ENCODE measurements at places on chromosomes 3 and 15.

DNA sequence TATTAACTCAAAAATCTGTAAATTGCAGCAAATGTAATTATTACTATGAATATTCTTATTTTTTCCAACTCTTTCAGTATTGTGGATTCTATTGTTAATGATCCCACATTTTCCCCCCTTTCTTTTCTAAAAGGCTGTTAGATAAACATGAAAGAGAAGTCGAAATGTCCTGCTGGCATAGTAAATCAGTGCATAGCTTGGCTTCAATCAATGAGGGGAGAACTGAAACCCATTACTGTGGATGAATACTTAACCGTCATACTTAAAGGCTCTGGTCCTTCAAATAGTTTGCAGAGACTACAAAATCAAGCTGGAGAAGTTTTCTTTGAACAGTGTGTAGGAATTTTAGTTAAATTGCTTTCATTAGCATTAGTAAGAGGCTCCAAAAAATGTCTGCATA, 667.9 kb downstream of the CADM2 start:
- DNase-seq = no peak

GRCh38 chr3:133377396-133377795, 22.5 kb upstream of the BFSP2 start:
- DNase-seq = no peak

DNA sequence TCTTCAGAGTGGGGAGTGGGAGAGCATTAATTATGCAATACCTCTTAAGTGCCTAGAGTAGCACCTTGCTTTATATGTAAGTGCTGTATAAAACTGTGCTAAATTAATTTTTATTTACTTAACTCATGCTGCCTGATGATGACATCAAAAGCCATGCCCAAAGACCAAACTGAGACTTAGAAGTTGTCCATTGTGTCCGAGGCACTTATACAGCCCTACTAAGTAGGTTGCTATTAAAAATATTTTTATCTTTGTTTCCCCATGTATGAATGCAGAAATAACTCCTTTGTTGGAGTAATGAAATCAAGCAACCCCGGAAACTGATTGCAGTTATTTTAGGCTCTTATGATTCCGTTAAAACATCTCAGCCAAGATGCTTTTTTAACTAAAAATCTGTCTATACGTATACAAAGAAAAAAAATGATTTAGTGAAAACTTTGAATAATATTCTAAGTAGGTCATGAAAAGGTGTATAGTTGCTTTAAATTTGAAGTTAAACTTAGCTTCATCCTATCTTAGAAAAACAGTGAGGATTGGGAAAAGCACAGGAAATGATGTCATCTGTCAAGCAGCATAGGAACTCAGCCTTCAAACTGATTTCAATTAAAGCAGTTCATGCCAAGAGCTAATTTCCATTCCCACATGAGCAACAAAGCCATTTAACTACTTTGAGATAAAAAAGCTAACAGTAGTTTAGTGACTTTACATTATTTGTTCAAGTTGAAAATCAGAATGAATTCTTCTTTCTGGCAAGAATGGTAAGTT, 43.0 kb downstream of the FBN1 start:
- no peak for DNase-seq

DNA sequence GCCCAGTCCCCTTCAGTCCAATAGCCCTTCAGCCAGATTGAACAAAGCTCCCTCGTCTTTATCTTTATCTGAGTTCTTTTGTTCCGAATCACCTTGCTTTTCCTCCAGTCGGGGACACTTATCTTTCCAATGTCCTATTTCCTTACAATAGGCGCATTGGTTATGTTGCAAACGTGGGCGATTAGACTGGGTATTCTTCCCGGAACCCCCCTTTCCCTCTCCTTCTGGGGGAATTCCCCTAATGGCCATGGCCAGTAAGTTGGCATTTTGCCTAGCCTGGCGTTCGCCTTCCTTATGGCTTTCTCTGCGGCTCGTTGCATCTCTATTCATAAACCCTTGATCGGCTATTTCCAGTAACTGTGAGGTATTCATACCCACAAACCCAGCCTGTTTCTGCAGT, 82.2 kb upstream of the VEPH1 start:
- DNase-seq = no peak

DNA sequence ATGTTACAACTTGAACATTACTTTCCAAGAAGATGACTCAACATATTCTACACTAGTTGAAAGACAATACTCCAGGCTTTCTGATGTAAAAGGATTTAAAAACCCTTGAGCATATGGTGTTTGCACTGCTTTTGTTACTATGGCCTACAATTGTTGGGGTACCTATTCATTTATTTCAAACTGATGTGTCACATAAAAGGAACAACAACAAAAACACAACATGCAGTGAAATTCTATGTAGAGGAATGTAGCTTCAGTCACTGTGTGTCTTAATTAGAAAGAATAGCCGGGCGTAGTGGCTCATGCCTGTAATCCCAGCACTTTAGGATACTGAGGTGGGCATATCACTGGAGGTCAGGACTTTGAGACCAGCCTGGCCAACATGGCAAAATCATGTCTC, 1.6 kb downstream of the SPATA16 start:
- no peak for DNase-seq

- no peak for DNase-seq
Measured at GRCh38 chr3:130731817-130732216, 14.8 kb downstream of the PIK3R4 start.

GRCh38 chr3:125194061-125194848, 18.3 kb downstream of the SLC12A8 start:
- no peak for DNase-seq

- no peak for DNase-seq
Measured at GRCh38 chr3:54262541-54262940, 140.2 kb downstream of the CACNA2D3 start.

DNA sequence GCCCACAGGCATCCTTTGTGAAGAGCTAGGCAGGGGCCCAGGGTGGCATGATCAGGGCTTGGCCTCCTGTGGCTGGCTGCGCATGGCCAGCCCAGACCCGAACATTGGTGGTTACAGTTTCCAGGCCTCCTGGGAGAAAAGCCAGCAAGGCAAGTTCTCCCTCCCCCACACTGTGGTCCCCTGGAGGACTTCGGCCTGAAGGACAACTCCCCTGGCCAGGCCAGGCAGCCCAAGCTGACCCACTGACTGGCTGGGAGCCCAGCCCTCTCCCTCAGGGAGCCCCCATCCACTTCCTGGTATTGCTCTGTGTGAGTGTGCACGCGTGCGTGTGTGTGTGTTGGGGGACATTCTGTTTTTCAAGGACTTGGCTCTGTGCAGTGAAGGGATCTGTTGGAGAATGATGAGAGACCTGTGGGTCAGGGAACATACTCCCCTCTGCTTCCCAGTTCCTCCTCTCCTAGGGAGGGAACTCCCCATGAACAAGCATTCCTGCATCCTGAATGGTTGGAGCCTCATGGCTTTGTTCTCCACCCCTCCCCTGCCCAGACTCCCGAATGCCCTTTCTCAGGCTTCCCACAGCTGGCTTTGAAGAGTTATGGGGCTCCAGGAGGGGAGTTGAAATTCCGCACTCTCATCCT, 29.5 kb downstream of the CORO2B start:
- DNase-seq = no peak

DNA sequence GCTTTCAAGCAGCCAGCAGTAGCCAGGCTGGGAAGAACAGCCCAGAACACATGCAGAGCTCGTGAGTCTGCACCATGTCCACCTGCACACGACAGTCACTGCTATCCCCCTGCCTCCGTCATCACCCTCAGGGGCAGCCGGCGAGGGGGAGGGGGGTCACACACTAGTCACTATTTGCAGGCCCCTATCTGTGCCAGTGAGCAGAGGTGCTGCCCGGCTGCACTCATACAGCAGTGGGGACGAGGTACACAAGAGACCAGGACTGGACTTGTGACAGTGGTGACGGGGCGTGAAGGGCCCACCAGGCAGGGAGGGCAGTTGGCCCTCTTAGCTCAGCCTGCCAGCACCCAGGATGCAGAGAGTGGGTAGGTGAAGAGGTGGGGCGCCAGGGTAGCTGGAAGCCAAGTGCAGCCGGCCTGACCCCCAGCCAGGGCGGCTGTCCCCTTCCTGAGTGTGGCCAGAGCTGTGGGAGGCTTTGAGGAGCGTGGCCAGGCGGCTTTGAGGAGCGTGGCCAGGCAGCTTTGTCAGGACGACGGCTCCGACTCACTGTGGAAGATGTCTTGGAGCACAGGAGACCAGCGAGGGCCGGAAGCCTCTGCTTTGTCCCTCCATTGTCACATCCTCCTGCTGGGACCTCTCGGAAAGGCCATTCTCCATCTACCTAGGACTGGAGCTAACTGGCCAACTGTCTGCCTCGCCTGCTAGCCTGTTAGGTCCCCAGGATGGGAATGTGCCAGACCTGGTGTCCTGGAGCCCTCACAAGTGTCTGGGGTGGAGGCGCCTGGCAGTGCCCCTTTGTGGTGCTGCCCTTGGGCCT, 52.1 kb upstream of the FGD5 start:
- no peak for DNase-seq

Measured in stimulated activated CD4-positive, alpha-beta T cell treated with anti-CD3 and anti-CD28 coated beads, Interleukin-1b, Interleukin-23, amount 100 ng/mL, for 4 hours (primary cell).